CD4-positive, alpha-beta T cell treated with Interleukin-15 for 4 hours (primary cell): ENCODE measurements at places on chromosomes 13 and 19.

GRCh38 chr13:32415019-32415418 is 12.9 kb downstream of the N4BP2L1 start:
- DNase-seq = peak; percentile 18

GRCh38 chr13:110538632-110539031 is 22.9 kb downstream of the RAB20 start:
- DNase-seq = no peak

DNA sequence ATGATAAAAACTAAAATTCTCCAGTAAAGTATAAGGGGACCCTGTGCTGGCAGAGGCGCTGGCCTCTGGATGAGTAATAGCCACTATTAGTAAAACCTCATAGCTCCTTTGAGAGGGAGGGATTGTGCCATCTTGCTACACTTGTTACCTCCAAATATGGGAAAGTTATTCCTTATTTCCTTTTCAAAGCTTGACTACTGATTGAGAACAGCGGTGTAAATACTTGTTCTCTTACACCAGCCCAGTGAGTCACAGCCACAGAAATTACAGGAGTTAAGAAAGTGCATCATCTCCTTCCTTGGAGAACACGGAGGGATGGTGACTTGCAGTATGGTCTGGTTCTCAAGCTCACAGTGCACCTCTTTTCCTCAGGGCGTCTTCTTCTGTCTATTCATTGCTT is 379.0 kb downstream of the EFNB2 start:
- DNase-seq = no peak

GRCh38 chr19:1655131-1655981 is 2.9 kb upstream of the TCF3 start:
- no peak for DNase-seq

- DNase-seq = no peak
These were observed 34.0 kb downstream of the TPT1 start for GRCh38 chr13:45306966-45307365.

- peak; percentile 80 for DNase-seq
These were observed 1.5 kb upstream of the ELOF1 start for GRCh38 chr19:11560404-11561051.
